SHP77 (cell line): ENCODE measurements at places on chromosomes 12 and 14.

DNA sequence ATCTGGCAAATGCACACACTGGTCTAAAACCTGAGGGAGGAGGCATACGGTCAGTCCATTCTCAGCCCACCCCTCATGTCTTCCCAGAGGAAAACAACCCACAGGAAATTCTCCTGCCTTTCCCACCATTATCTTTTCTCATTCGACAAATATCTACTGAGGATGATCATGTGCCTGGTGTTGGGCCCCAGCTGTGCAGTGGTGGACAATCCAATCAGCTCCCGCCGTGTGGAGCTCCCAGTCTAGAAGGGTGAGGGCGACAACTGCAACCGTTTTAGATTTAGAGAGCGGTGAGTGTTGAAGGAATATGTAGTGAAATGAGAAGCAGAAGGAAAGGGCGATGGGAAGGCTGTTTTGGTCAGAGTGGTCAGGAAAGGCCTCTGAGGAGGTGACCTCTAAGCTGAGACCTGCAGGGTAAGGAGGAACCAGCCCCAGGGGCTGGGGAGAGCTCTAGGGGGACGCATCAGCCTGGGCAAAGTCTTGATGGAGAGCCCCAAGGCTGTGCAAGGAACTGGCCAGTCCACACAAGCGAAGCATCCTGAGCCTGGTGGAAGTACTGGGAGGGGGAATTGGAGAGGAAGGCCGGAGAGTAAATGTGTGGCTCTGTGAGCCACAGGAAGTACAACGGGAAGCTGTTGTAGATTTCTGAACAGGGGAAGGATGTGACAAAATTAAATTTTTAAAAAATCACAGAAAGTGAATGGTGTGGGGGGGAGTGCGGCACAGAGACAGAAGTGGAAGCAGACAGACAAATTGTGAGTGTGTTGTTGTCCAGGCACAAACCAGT is 192.8 kb downstream of the NTF3 start:
- DNase-seq, result no peak

- no peak for DNase-seq
Observed at GRCh38 chr12:56574210-56574609, 52.6 kb downstream of the RBMS2 start.

- DNase-seq, result no peak
Observed at GRCh38 chr14:96245710-96246538, 10.1 kb upstream of the BDKRB1 start.

DNA sequence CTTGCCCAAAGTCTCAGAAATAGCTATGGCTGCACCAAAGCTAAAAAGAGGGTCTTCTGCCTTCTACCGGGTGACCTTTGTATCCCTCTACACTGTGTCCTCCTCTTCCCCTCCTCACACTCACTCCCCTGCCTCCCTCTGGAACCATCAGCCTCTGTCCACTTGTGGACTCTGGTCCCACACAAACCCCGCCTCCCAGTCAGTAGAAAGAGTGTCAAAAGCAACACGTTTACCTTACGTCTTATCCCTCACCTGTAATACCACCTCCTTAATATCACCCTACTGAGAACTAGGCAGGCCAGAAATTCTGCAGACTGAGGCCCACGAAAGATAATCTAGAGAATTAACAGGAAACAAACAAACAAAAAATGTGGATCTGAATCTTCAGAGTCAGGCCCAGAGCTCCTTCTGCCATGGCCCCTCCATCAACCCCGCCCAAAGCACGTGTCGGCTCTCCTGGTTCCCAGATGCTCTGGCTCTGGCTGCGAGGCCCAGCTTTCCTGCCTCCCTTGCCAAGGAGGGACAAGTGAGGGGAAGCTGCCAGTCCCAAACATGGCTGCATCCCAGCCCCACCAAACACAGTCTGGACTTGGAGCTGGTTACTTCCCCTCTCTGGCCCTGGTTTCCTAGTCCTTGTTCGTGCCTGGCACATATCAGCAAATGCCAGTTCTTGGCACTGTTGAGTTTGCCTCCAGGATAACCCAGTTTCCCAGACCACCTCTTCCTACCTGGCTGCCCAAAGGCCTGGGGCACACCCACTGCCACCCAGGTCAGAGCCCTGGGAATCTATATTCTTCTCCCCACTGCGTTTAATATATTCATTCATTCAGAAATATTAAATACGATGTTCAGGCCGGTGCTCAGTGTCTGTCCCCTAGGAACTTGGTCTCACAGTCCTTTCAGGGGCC is 2.7 kb downstream of the ACTN1 start:
- no peak for DNase-seq

DNA sequence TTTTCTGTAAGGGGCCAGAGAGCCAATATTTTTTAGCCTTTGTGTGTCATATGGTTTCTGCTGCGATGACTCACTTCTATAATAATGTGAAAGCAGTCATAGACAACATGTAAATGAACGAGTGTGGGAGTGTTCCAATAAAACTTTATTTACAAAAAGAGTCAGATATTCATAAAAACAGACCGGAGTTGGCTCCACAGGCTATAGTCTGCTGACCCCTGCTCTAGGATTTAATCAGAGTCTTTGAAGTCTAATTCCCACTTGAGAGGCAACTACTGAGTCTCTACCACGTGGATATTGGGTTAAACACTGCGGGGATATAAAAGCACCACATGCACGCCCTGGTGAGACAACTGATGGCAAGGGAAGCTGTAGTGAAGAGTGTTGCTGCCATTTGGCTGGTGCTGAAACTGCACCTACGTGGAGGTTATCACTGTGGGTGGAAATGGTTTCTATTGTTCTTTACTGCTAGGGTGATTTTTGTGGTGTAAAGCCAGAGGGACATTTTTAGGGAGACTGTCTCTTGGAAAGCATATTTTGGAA is 3.6 kb upstream of the NINJ2 start:
- no peak for DNase-seq

DNA sequence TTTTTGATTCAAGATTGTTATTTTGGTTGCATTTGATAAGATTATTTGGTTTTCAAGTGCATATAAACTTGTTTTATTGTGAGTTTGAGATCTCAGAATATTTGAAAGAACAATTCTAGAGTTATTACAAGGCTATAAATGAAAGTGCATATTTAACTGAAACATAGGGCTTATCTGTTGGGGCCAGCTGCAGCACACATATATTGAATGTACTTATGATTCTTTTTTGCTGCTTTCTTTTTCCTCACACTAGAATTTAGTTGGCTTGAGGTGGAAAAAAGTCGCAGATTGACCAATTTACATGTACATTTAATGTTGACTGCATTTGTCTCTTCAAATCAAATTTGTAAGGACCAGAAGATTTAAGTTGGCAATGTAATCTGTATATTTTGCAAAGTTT is 88.0 kb downstream of the PCNX1 start:
- no peak for DNase-seq

- DNase-seq, result peak; percentile 25
Observed at GRCh38 chr14:92224358-92224954, 98.5 kb upstream of the SLC24A4 start.

- DNase-seq, result no peak
Observed at GRCh38 chr14:22522466-22522957, 66.5 kb downstream of the DAD1 start.

GRCh38 chr12:102848832-102849231 is 68.2 kb downstream of the PAH start:
- DNase-seq, result no peak

DNA sequence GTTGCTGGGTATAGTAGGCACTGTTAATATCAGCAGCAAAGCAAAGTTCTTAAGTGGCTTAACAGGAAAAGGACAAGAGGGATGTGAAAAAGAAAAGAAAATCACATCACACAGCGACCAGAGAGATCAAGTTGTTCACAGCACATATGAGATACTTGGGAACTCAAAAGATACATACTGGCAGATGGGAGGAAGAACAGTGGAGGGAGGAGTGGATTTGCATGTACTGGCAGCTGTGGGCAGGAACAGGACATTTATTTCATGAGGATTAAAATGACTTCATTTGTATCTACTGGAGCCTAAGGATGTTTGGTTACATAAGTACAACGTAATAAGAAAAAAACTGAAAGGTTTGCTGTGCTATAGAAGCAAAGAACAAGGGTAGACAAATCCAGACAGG is 136.5 kb upstream of the IFNG-AS1 start:
- no peak for DNase-seq

- no peak for DNase-seq
Observed at GRCh38 chr12:80769553-80770140, 52.9 kb downstream of the MYF5 start.

DNA sequence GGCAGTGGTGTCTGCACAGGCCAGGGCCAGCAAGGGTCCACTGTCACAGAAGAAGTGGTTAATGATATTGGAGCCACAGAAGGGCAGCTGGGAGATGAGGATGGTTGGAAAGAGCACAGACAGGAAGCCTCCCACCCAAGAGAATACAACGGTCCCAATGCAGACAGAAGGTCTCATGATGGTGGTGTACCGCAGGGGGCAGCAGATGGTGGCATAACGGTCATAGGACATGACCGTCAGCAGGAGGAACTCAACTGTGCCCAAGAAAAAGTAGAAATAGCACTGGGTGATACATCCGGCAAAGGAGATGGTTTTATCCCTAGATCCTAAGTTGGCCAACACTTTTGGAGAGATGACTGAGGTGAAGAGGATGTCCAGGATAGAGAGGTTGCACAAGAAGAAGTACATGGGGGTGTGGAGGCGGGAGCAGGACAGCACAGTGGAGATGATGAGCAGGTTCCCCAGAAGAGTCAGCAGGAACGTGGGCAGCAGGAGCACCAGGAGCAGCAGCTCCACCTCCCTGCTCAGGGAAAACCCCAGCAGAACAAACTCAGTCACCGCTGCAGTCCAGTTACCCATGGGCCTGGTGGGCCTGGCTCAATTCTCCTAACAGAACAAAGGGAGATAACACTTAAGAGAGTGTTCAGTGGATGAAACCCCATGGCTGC is 9.8 kb downstream of the OR6J1 start:
- no peak for DNase-seq
